Upper lobe of right lung (tissue), 1 donor: ENCODE measurements at places on chromosomes 5 and 9. TPM values are rescaled to one million over a fixed set of nuclear protein-coding genes. Genes with fewer than 3 reads are reported as not detected.

- no peak for DNase-seq
- H3K4me1 ChIP-seq, result peaks cover 18% of the 10 kb centered on the region
- no peaks in the 10 kb centered on the region for H3K36me3 ChIP-seq
- no peak overlapping the region for H3K27ac ChIP-seq
These were observed 3.1 kb upstream of the KLHL3 start for GRCh38 chr5:137738947-137739346.

DNA sequence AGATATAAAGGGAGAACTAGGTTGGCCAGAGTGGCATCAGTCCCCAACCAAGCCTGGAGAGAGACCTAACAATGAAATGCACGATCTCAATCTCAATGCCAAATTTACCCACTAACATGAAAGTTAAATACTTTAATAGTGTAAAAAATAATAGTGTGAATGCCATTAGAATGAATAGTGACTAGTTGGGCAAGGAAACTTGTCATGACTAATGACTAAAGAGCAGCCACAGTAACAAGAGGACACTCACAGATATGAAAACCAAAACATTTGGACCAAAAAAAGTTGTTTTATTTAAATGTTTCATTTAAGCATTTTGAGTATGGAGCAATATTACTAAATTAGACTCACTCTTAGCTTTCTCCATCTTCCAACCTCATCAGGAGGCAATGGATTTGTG, 1853.8 kb downstream of the EFNA5 start:
- no peak overlapping the region for H3K27ac ChIP-seq
- no peaks in the 10 kb centered on the region for H3K4me1 ChIP-seq
- H3K27me3 ChIP-seq, result no peaks in the 10 kb centered on the region
- DNase-seq, result no peak

GRCh38 chr9:136572003-136572827, 26.4 kb upstream of the NOTCH1 start:
- no peak overlapping the region for H3K4me3 ChIP-seq
- DNase-seq, result no peak
- no peaks in the 10 kb centered on the region for H3K36me3 ChIP-seq
- no peak overlapping the region for H3K27ac ChIP-seq
- H3K4me1 ChIP-seq, result peaks cover 30% of the 10 kb centered on the region

DNA sequence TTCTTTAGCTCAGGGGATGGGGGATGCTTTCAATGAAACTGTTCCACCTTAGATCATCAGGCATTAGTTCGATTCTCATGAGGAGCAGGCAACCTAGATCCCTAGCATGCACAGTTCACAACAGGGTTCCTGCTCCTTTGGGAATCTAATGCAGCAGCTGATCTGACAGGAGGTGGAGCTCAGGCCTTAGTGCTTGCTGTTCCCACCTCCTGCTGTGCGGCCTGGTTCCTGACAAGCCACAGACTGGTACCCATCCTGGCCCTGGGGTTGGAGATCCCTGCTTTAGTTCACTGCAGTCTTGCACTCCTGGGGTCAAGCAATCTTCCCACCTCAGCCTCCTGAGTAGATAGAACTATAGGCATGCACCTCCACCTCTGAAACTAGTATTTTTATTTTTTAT, 1369.8 kb upstream of the NUDT12 start:
- H3K36me3 ChIP-seq, result no peaks in the 10 kb centered on the region
- H3K27ac ChIP-seq, result no peak overlapping the region
- no peaks in the 10 kb centered on the region for H3K27me3 ChIP-seq
- H3K4me3 ChIP-seq, result no peak overlapping the region

- no peak for DNase-seq
- H3K4me1 ChIP-seq, result no peaks in the 10 kb centered on the region
- H3K36me3 ChIP-seq, result no peaks in the 10 kb centered on the region
- no peak overlapping the region for H3K4me3 ChIP-seq
These were observed 119.5 kb upstream of the MTAP start for GRCh38 chr9:21682981-21683380.

DNA sequence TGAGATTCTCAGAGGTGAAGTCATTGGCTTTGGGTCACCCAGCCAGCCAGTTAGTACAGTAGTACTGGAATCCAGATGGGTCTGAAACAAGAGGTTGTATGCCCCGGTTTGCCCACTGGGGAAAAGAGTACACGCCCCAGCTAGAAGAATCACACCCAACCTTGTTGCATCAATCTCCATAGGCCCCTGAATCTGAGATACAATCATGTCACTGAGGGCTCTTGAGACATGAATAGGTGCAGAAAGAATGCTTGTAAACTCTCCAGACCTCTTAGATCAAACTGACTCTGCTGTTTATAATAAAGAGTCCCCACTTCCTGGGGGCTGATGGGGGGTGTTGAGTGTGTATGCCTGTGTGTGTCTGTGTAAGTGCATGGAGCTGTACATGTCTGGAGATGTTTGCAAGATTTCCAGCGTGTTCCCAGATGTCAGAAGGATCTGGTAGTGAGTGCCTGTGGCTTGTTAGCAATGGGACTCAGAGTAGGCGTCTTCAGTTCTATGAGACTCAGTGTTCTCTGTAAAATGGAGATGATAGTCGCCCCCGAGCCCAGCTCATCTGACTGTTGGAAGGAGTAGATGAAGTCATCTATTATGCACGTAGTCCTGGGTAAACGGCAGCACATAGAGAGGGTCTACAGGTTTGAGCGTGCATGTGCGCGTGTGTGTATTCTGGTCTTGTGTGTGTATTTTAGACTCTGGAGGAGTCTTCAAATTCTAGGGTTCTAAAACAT, 48.2 kb downstream of the COL27A1 start:
- H3K27ac ChIP-seq, result no peak overlapping the region
- no peak overlapping the region for H3K4me3 ChIP-seq
- H3K27me3 ChIP-seq, result no peaks in the 10 kb centered on the region
- H3K36me3 ChIP-seq, result no peaks in the 10 kb centered on the region
- DNase-seq, result no peak
- peaks cover 3% of the 10 kb centered on the region for H3K4me1 ChIP-seq

GRCh38 chr9:37746448-37747270, 6.9 kb upstream of the TRMT10B start:
- H3K27me3 ChIP-seq, result no peaks in the 10 kb centered on the region
- no peak for DNase-seq
- H3K4me3 ChIP-seq, result no peak overlapping the region
- H3K4me1 ChIP-seq, result no peaks in the 10 kb centered on the region
- H3K36me3 ChIP-seq, result no peaks in the 10 kb centered on the region

DNA sequence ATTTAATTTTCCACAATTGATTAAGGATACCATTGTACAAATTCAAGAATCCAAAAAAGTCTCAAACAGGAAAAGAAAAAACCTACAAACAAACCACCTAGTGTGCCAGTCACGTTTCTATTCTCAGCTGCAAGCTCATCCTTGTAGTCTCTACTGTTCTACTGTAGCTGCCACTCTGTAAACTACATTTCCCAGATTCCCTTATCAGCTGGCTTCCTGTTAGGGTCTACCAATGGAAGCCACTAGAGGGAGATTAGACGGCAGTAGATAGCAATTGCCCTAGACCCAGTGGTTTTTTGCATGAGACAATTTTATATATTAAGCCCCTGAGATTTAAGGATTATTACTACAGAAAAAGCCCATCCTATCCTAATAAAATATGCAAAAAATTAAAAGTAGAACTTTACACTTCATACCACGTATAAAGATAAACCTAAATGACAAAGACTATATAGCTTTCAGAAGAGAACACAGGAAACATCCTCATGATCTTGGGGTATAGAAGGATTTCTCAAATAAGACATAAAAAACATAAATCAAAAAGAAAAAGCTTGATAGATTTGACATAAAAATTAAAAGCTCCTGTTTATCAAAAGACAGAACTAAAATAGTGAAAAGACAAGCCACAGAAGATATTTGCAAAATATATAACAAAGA, 37.4 kb downstream of the P4HA2 start:
- H3K27me3 ChIP-seq, result no peaks in the 10 kb centered on the region
- H3K36me3 ChIP-seq, result peaks cover 38% of the 10 kb centered on the region
- DNase-seq, result no peak
- H3K4me1 ChIP-seq, result no peaks in the 10 kb centered on the region
- no peak overlapping the region for H3K4me3 ChIP-seq

- H3K27me3 ChIP-seq, result no peaks in the 10 kb centered on the region
- DNase-seq, result no peak
- peak overlapping the region; percentile 12 for H3K4me3 ChIP-seq
- H3K36me3 ChIP-seq, result no peaks in the 10 kb centered on the region
- H3K27ac ChIP-seq, result no peak overlapping the region
- H3K4me1 ChIP-seq, result no peaks in the 10 kb centered on the region
These were observed 722.8 kb upstream of the GRAMD2B start for GRCh38 chr5:125700380-125700861.

DNA sequence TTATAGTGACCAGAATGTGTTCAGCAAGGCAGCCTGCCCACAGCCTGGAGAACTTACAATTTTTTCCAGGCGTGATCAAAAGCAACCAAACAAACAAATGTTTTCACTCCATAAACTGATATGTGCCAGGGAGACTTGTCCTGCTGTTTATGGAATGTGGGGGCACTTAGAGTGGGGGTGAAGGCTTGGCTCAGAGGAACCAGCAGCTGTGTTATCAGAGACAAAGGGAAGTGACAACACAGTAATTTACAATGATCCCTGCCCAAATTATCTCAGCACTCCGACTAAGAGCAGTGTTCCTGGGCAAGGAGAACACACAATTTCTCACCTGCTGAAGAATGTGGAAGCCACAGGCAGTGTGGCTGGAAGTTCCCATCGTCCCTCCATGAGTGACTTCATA, 429.1 kb upstream of the IRX4 start:
- H3K4me1 ChIP-seq, result no peaks in the 10 kb centered on the region
- no peak overlapping the region for H3K27ac ChIP-seq
- H3K4me3 ChIP-seq, result no peak overlapping the region
- no peaks in the 10 kb centered on the region for H3K27me3 ChIP-seq
- DNase-seq, result no peak

DNA sequence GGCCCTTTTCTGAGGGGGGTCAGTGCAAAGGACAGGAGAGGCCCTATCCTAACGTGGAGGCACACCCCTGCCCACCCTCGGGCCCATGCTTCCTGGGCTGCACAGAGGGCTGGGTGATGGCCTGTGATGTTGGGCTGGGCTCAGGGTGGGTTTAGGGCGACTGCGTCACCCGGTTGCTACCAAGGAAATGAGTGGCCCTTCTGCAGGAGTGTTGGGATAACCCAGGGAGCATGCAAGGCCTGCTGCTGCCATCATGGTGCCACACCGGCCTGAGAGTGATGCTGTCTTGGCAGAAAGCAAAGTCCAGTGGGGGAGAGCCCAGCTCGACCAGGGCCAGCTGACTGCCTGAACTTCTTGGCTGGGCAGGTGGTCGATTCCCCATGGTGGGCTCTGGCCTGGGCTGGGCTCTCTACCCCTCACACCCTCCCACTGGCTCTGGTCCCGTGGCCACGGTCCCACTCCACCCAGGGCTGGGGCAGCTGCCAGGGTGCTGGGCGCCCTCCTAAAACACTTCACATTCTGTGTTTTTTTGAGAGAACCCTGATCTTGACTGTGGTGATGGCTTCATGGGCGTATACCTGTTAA, 21.5 kb upstream of the MRNIP start:
- H3K4me1 ChIP-seq, result no peaks in the 10 kb centered on the region
- no peaks in the 10 kb centered on the region for H3K27me3 ChIP-seq
- no peak overlapping the region for H3K4me3 ChIP-seq
- DNase-seq, result no peak
- peaks cover 72% of the 10 kb centered on the region for H3K36me3 ChIP-seq

- no peak for DNase-seq
- H3K4me1 ChIP-seq, result peaks cover 3% of the 10 kb centered on the region
- no peaks in the 10 kb centered on the region for H3K36me3 ChIP-seq
- H3K4me3 ChIP-seq, result no peak overlapping the region
- H3K27ac ChIP-seq, result no peak overlapping the region
These were observed 3.0 kb upstream of the CRB2 start for GRCh38 chr9:123353041-123353440.

DNA sequence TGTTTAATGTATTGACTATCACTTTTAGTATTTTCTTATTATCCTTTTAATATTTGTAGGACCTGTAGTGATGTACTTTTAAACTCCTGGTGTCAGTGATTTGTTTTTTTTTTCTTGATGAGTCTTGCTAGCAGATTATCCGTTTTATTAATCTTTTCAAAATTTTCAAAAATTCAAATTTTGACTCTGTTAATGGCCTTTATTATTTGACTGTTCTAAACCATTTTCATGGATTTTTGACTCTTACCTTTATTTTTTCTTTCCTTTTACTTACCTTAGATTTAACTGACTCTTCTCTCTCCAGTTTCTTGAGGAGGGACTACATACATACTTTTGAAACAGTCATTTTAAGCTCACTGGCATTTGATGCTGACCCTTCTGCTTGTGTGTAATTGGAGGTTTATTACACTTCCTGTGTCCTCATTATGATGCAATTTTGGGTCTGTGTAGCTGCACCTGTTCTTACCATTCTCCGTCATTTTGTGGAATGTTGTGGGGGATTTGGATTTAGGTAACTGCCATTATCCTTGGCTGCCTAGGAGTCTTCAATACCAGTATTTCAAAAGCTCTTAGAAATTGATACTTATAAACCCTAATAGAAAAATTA, 32.0 kb upstream of the EXOC3 start:
- H3K4me1 ChIP-seq, result peaks cover 4% of the 10 kb centered on the region
- H3K36me3 ChIP-seq, result no peaks in the 10 kb centered on the region
- no peak for DNase-seq

DNA sequence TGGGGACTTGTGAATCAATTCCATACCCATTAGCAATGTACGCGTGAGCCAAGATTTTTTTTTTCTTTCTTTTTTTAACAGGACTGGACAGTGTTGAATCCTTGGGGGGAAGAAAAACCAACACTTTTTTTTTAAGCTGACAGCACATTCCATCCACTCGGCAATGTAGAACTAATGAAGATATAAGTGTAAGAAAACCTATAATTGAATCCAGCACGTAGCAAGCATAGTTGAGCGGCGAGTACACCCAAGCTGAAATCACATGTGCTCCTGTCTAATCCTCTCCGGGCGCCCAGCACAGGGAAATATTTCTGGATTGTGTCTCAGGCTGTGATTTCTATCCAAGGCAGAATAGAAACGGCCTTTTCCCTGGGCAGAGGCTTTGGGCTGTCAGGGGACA, 118.2 kb downstream of the BOD1 start:
- no peak overlapping the region for H3K4me3 ChIP-seq
- DNase-seq, result no peak
- no peaks in the 10 kb centered on the region for H3K36me3 ChIP-seq
- H3K27ac ChIP-seq, result no peak overlapping the region
- H3K27me3 ChIP-seq, result no peaks in the 10 kb centered on the region
- no peaks in the 10 kb centered on the region for H3K4me1 ChIP-seq

- no peak overlapping the region for H3K27ac ChIP-seq
- H3K4me1 ChIP-seq, result no peaks in the 10 kb centered on the region
- no peaks in the 10 kb centered on the region for H3K36me3 ChIP-seq
- DNase-seq, result no peak
- no peaks in the 10 kb centered on the region for H3K27me3 ChIP-seq
These were observed 340.7 kb downstream of the TLE4 start for GRCh38 chr9:79912318-79913070.

- H3K4me3 ChIP-seq, result peak overlapping the region; percentile 55
- H3K27ac ChIP-seq, result peak overlapping the region; percentile 73
- DNase-seq, result no peak
- H3K4me1 ChIP-seq, result peaks cover 4% of the 10 kb centered on the region
- no peaks in the 10 kb centered on the region for H3K27me3 ChIP-seq
- H3K36me3 ChIP-seq, result peaks cover 6% of the 10 kb centered on the region
These were observed 27.3 kb upstream of the IL17B start for GRCh38 chr5:149406203-149406978.

MYMK gene
- total RNA-seq, result not detected

ADGRD2 gene
- total RNA-seq, result not detected

C8G gene
- 1.1 TPM for total RNA-seq

KCNMB1 gene
- total RNA-seq, result 1.5 TPM

CSF1R gene
- 48.7 TPM for total RNA-seq

GALNT10 gene
- total RNA-seq, result 93.8 TPM

LRRC14B gene
- total RNA-seq, result not detected

UBE2QL1 gene
- total RNA-seq, result not detected

PCDHB4 gene
- 3.0 TPM for total RNA-seq

MEGF9 gene
- total RNA-seq, result 92.9 TPM
